ENCODE measurements at places on chromosomes 1 and 21.

DNA sequence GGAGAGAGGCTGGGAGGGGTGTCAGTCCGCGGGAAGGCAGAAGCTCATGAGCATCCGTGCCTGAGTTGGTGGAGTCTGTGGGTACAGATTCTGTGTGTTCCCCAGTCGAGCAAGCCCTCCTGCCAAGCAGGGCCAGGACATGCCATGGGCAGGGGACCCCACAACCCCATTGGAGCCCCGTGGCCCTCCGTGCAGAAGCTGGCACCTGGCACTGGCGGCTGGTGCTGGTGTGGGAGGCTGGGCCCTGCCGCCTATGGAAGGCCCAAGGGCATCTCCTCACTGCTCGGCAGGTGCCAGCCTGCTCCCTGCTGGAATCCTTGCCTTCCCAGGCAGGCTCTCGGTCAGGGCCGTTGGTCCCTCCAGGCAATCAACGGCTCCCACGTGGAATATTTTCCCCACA is 73.7 kb downstream of the UBE2T start:
- DNase-seq: no peak

GRCh38 chr1:65009724-65010420 is 43.5 kb upstream of the JAK1 start:
- peak; percentile 16 for DNase-seq

DNA sequence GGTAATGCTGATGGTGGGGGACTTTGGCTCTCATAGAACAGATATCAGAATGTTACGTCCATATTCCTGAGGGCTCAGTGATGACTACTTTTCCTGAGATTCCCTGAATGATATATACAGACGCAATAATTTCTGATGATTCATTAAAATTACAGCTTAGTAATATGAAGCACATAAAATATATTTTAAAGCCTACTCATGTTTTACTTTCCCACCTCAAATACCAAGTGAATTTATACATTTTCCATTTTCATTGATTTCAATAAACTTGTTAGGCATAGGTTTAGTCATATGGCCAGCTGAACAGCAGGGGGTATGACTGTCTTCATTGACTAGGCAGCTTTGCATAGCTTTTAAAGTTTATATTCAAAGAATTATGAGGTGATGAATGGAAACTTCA is 26.2 kb upstream of the PDC start:
- no peak for DNase-seq

DNA sequence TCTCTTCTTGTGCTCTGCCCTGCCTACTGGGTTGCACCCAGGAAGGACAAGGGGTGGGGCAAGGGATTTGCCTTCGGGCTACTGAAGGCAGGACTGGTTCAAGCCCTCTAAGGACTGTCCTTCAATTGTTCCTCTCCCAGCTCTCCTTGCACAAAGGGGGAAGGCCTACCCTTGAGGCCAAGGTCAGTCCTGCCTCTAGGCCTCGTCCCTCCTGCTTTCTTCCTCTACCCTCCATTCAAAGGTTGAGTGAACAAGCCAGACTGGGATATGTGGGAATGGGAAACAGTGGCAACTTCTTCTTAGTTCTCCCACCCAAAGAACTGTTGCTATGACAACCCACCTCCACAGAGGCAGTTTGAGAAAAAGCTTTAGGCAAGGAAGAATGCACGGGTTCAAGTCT is 2.7 kb downstream of the LURAP1 start:
- no peak for DNase-seq

DNA sequence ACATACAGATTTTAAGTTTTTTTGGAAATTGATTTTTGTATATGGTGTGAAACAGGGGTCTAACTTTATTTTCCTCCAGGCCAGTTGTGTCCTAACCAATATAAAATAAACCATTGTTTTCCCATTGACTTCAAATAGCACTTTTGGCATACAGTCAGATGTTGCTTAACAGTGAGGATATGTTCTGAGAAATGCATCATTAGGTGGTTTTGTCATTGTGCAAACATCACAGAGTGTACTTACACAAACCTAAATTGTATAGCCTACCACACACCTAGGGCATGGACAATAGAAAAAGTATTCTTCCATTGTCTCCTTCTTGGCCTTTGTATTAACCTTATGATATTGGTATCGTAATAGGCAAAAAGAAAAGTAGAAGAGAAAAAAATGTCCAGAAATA is 37.4 kb upstream of the DISP1 start:
- no peak for DNase-seq

- no peak for DNase-seq
Measured at GRCh38 chr1:12112711-12113161, 49.6 kb downstream of the TNFRSF8 start.

DNA sequence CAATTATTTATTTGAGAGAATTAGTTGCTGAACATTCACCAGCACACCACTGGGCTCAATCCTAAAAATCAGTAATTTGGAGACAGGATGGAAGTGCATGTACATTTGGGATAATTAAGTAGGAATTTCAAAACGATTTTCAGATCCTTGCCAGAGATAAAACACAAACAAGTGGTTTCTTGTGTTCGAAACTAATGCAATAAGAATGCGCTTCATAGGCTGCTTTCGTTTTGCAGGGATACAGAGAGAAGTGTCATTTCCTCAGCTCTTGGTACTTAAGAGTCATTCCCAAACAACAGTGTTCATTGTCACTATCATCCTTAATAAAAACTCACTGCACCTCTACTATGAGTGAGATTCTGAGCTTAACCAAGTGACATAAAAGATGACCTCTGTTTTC is 20.6 kb upstream of the USP24 start:
- no peak for DNase-seq

DNA sequence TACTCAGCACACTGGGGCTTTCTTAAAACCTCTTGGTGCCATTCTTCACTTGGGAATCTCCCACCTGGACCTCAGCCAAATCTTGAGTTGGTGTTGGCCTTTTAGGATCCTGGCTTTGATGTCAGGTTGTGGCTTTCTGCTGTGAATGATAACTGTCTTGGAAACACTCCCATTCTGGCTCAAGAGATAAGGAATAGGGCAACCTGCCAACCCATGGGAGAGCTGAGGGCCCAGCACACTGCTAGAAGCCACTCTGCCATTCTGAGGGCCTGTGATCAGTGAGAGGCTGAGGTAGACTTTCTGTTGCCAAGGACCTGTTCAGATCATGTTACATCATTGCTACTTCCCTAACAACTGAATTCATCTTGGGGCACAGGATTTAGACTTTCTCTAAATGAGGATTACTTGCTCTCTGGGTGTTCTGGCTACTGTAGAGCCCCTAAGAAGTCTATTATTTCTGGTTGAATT is 45.8 kb downstream of the TTC39A start:
- DNase-seq: peak; percentile 41

GRCh38 chr1:85090225-85090624 is 41.9 kb upstream of the MCOLN3 start:
- DNase-seq: no peak

DNA sequence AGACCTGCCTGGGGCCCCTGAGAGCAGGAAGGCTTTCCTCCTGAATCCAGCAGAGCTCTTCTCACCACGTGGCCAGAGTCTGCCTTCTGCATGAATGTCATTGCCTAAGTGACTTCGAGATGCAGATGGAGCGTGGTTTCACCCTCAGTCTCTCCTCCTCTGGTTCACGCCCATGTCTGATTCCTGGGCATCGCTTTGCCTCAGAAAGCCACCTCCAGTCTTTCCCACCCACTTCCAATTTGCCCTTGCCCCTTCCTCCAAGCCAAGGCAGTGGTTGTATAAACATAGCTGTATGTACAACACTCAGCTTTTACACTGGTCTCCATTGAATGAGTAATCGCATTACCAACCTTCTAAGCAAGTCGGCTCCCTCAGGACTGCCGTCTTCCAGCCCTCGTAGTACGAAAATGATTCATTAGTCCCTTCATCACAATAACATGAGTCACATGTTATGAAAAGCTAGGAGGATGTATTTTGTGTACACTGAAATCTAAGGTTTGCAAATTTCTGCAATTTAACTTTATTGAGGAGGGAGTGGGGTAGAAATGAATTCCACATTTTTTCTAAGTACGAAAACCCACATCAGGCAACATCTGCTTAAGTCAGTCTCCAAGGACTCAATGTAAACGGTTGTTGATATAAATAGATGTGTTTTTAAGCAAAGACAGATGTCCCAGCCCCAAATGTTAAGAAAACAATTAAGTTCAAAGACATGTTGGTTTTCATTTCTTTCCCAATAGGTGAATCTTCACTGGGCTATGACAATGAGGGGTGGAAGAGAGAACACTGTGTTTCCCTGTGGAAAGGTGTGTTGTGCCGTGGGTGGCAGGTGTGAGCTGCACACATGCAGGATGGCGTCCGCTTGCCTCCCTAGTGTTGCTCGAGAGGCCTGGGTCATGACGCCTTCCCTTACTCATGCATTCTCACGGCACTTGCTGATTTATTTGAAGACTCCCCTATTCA is 32.3 kb upstream of the ETS2 start:
- no peak for DNase-seq

GRCh38 chr21:42057851-42058437 is 13.2 kb upstream of the UMODL1 start:
- no peak for DNase-seq

- peak; percentile 34 for DNase-seq
Measured at GRCh38 chr1:168470901-168471431, 72.8 kb downstream of the XCL2 start.

DNA sequence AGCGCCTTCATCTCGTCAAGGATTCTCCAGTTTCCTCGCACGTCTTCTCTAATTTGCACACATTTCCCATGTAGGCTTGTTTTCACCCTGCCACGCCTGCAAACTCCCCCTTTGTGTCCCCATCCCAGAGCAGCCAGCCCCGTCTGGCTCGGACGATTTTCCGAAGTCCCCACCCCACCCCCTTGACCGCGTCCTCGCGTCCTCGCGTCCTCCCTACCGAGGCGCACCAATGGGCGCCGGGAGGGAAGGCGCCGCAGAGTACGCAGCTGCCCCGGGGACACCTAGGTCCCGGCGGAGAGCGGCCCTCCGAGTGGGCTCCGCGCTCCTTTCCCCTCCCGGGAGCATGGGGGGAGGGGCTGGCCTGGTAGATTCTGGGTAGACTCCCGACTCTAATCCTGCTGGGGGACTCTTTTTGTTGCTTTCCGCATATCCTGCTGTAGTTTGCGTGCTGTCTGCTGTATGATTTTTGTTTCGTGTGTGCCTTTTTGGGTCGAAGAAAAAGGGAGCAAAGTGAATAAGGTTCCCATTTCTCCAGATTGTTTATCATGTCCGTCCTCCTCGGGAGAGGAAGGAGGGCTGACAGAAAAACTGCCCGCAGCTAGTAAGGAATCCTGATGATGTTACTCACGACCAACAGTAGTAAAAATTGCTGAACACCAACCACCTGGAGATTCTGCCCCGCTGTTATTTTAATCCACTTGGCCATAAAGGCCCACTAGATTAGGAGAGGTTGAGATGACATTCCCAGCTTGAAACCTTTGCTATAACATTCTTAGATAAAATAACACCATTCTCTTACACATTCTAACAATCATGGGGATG is 1.5 kb downstream of the CACHD1 start:
- no peak for DNase-seq

DNA sequence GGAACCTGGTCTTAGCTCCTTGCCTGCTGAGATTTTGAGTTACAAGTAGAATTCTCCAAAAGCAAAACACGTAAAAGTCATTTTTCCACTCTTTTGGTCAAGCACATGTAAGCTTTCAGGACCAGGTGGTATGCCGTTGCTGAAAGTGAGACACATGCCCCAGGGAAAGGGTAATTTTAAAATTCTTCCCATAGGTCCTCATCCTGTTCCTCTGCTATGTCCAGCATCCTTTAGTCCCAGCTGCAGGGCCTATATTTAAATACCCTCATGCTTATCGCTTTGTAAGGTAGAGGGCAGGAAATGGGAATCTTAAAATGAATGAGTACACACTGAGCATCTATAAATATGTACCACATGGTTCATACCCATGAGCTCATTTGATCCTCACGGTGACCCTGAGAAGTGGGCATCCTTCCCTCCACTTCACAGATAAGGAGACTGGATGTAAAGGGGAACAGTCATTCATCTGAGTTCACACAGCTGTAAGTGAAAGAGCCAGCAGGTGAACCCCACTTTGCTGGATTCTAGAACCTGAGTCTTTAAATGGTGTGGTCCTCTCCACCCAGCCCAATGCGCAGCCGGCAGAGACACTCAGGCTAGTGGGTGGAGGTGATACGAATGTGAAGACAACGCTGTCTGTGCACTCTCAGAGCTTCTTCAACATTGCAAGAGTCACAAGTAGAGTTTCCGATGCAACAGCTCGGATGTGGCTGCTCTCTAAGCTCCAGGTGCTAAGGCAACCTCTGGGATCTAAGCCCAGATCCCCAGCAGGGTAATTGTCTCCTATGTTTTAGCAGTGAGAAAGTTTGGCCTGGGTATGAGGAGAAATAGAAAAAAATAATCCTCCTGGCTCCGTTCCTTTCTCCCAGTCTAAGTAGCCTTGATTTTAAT is 163.5 kb downstream of the PLXNA2 start:
- no peak for DNase-seq

GRCh38 chr1:241675983-241676382 is 23.9 kb downstream of the WDR64 start:
- DNase-seq: no peak

- DNase-seq: no peak
Measured at GRCh38 chr1:45381243-45381642, 41.0 kb upstream of the MUTYH start.

GRCh38 chr1:151002051-151002450 is 4.7 kb downstream of the MINDY1 start:
- peak; percentile 28 for DNase-seq

GRCh38 chr1:35454176-35454575 is 103.0 kb downstream of the KIAA0319L start:
- DNase-seq: peak; percentile 12

DNA sequence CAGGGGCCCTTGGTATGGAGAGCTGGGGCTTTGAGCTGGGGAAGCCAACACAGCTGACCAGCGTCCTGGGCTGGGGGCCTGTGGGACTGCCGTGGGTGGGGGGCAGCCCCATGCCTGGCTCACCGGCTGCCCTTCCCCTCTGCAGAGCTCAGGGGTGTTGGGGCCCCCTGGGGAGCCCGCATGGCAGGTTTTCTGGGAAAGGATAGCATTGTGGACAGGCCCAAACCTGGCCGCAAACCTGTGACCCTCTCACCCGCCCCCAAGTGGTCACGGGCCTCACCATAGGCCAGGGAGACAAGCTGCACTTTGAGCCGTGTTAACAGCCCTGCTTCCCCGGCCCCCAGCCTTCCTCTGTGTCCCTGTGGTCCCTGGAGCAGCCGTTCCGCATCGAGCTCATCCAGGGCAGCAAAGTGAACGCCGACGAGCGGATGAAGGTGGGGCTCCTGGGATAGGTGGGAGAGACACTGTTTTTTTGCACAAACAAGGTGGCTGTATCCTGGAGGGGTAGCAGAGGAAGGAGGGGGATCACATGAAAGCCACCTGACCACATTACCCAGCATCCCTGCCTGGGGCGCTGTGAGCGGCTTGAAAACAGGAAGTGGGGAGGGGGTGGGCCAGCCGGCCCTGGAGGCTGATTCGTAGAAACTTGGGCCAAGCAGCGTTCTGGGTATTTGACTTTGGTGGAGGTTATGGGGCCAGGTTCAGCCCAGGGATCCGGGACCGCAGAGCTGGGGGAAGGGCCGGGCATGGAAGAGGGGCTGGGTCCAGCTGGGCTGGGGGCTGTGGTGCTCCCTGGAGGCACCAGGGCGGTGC is 65.9 kb downstream of the PIK3CD start:
- peak; percentile 79 for DNase-seq

DNA sequence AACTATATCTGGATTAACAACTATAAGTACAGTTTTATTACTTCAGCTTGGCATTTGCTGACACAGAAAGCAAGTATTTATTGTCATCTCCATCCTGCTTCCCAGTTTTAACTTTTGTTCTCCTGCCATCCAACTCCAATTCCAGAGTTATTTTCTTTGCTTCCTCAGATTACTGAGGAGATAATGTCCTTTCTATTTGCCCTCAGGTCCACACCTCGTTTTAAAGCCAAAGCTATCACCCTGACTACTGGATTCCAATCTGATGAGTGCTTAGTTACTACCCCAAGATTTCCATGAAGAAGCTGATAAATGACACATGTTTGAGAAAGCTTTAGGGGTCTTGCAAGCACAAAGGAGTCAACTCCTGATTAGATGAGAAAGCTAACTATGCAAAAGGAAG is 25.2 kb downstream of the ACKR1 start:
- no peak for DNase-seq

Measured in Kasumi-1 (cell line).